ENCODE measurements at places on chromosomes 2 and 18.

GRCh38 chr2:102592601-102593000 is 26.8 kb upstream of the SLC9A2 start:
- no peak for DNase-seq

DNA sequence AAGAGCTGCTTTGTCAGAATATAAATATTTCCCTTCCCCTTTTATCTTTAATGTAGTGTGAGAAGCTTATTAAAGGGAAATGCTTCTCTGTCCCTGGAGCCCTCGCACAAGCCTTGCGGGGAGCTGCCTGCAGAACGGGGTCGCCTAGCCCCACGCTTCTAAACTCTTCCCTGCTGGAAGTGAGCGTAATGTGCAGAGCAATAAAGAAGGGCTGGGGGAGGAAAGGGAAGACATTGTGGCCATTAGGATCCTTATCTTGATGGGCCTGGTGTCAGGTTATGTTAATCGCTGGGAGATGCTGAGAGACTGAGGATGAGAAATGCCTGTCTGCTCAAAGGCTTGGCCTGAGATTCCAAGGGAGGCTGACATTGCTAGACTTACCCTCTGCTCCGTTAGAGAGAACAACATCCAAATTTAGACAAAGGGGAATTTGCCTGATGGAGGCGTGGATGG is 18.9 kb upstream of the FZD7 start:
- DNase-seq = no peak

GRCh38 chr2:169072163-169072925 is 3.0 kb downstream of the DHRS9 start:
- no peak for DNase-seq

- no peak for DNase-seq
Observed at GRCh38 chr2:168722592-168722991, 79.8 kb upstream of the NOSTRIN start.

- no peak for DNase-seq
Observed at GRCh38 chr2:148596018-148596417, 48.5 kb upstream of the EPC2 start.

DNA sequence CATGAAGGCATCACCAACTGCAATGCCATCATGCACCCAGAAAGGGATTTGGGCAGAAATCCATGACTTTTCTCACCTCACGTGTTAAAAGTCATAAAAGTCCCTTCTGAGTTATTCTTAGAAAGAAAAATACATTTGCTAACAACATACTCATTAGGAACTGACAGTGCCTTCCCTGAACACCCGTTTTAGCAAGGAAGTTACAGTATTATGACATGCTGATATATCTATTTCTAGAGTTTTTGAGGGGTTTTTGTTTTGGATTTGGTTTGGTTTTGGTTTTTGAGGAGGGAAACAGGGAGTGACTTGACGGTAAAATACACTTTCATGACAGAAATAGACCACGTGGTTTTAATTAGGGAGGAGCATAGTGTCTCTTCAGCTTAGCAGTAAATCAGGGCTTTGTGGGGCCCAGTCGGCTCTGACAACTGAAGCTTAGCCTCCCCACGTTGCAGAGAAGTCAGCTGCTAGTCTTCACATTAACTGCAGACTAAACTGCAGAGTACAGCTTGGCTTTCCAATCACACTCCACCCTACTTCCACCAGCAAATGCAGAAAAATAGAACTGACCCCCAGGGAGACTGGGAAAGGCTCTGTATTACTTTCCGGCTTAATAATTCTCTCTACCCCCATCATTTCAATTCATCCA is 141.4 kb downstream of the FAM124B start:
- DNase-seq = peak; percentile 16

DNA sequence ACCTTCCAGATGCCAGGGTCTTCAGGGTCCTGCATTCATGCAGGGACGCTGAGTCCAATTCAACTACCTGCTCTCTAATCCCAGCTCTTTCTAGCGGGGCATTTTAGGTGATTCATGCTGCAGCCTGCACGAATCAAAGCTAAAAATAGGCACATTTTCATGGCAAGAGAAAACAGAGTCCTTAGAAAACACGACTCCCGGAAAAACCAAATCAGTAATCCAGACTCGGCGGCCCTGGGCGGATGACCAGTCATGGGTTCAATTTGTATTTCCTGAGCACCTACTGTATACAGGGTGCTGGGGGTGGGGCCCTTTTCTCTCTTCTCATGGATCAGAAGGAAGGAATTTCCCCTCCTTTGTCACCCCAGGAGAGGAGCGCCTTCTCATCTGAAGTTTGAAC is 64.4 kb downstream of the LONRF2 start:
- peak; percentile 54 for DNase-seq

DNA sequence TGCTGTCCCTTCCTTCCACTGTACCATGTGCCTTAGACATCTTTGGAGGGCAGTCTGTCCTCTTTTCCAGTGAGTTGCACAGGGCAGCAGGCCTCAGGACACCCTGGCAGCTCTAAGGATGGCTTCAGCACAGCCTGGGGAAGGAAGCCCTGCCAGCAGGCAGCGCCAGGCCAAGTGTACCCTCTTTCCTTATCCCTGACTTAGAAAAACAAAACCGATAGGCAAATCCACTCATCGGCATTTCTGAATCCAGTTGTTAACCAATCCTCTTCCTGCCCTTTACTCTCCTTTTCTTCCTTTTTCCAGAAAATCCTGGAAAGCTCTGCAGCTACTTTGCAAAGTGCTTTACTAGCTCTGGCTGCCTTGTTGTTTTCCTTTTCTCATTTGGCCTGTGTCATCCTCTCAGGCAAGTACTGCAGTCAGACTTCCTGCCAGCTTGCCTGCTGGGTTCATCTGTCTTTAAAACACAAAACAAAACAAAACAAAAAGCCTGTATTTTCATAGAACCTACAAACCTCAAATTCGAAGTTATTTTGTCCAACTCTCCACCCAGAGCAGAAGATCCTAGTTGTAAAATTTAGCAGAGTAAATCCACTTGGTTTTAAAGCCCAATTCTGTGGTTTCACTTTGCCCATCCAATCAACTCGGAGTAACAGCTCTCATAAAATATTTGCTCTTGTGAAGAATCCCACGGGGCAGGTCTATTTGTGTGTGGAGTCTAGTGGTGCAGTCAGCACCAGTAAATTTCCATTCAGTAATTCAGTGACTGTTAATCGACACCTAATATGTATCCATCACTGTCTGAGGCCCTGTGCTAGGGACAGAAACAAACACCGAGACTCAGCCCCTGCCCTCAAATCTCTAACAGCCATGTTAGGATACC is 45.2 kb downstream of the PCBP1 start:
- peak; percentile 97 for DNase-seq

GRCh38 chr2:121191191-121192170 is 93.5 kb downstream of the TFCP2L1 start:
- DNase-seq = no peak

GRCh38 chr2:67057123-67057522 is 340.0 kb upstream of the ETAA1 start:
- DNase-seq = no peak

DNA sequence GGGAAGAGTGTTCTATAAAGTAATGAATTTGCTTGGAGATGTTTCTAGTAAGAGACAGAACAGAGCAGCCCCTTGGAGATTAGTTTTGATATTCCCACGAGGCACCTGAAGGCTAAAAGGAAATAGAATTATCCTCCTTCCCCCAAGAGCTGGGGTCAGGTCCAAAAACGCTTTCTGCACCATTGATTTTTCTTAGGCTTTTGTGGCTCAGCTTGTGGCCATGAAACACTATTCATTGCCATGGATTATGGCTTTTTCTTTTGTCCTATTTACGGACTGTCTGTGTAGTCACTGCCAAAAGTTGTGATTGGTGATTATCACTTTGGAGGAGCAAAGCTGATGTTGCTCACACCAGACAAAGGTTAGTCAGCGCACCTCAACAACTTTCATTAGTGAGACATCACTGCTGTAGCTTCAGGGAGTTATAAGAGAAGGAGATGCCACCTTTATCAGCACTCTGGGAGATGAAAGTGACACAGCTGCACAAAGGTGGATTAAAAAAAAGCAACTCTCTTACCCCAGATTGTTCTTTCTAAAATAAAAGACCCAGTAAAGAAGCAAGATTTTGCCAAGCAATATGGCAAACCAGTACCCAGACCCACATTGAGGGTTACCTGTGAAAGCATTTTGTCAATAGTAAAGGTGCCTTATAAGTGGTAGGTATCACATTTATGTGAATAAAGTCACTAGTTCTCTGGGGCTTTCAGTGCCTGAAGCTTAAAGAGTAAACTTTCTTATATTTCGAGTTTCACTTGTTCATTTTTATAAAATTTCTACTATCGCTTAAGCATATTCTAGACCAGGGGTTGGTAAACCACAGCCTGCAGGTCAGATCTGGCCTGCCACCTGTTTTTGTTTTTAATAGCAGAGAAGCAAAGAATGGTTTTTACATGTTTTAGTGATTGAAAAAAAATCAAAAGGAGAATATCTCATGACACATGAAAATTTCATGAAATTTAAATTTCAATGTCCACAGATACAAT is 10.6 kb downstream of the CXCR4 start:
- no peak for DNase-seq

DNA sequence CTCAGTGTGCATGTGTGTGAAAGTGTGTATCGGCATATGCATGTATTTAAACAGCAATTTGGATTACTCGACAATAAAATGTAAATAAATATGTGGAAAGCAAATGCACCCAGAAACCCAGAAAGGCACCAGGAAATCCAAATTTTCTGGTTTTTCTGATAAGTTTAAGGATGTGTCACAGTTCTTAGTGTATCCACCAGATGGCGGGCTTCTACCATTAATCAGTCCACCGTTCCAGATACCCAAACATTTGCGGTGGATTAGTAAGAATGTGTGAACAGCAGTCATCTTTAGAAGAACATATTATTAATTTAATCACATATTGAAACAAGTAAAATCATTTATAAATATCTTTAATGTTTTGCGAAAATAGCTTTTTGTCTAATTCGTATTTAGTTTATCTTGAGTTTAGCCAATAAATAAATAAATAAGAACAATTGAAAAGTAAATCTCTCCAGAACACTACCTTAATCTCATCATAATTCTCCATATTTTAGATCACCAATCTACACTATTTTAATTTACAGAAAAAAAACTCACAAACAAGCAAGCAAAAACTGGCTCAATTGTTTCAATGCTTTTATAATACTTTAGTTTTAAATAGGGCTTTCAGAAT is 298.9 kb downstream of the DSEL start:
- peak; percentile 81 for DNase-seq

DNA sequence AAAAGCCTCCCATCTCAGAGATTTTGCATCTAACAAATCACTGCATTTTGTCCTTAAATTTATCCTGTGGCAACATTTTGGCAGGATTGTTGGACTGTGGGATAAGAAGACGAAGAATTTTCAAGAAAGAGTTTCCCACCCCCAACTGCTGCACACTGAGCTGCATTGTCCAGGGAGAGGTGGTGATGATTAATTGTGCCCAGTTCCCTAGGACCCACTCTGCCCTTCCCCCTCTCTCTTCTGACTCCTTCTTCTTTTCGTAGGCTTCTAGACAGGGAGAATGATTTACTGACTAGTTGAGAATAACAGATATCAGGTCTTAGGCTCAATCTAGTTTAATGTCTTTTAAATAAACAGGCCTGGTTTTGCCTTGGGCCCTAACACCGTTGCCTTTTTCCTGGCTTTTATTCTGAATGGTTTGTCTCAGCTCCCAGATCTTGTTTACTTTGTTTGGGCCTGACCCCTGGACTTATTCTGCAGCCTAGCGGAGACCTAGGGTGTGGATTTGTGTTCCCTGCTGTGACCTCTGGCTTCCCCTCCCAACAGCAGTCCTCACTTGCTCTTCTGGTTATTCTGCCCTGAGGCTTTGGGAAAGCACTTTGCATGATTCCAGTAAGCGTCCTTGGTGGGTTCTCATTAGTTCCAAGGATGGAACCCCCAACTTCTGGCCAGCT is 233.3 kb downstream of the INSIG2 start:
- DNase-seq = no peak

Measured in G401 (cell line).